B cell (primary cell): ENCODE measurements at places on chromosomes 6 and 20. TPM values are rescaled to one million over a fixed set of nuclear protein-coding genes. Genes with fewer than 3 reads are reported as not detected.
A peak's percentile ranks its signal among the peaks of the same experiment; 100 is the strongest.

DNA sequence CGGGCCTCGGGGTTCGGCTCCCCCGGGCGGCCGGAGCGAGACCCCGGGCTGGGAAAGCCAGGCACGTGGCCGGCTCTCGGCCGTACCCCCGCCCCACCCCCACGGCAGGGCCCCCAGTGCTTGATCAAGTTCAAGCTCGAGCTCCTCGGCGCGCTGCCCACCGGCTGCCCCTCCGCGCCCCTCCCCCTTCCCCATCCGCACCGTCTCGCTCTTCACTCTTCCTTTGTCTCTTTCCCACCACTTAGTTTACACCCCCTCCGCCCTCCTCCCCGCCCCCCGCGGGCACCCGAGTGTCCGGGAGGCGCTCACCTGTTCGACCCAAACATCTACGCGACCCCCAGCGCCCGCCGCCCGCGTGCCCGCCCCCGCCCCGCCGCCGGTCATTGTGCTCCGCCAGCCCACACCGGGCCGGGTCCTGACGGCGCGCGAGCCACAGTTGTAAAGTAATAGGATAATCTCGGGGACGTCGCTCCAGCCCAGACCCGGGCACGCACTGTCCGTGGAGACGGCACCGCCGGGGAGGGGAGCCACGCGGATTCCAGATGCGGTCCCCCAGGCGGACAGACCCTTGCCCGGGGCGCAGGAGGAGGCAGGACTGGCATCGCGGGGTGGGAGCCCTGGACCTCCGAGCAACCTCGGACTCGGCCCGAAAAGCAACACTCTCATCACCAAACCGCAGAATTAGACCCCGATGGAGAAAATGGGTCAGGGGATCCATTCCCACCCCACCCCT, 100.7 kb downstream of the NOL4L start:
- peak overlapping the region; percentile 69 for H3K4me3 ChIP-seq
- H3K36me3 ChIP-seq, result no peaks in the 10 kb centered on the region
- peak; percentile 41 for DNase-seq

GRCh38 chr6:38163186-38164130, 343.9 kb downstream of the ZFAND3 start:
- H3K4me3 ChIP-seq, result no peak overlapping the region
- H3K4me1 ChIP-seq, result no peaks in the 10 kb centered on the region
- DNase-seq, result no peak
- no peaks in the 10 kb centered on the region for H3K36me3 ChIP-seq
- H3K27me3 ChIP-seq, result no peaks in the 10 kb centered on the region

DNA sequence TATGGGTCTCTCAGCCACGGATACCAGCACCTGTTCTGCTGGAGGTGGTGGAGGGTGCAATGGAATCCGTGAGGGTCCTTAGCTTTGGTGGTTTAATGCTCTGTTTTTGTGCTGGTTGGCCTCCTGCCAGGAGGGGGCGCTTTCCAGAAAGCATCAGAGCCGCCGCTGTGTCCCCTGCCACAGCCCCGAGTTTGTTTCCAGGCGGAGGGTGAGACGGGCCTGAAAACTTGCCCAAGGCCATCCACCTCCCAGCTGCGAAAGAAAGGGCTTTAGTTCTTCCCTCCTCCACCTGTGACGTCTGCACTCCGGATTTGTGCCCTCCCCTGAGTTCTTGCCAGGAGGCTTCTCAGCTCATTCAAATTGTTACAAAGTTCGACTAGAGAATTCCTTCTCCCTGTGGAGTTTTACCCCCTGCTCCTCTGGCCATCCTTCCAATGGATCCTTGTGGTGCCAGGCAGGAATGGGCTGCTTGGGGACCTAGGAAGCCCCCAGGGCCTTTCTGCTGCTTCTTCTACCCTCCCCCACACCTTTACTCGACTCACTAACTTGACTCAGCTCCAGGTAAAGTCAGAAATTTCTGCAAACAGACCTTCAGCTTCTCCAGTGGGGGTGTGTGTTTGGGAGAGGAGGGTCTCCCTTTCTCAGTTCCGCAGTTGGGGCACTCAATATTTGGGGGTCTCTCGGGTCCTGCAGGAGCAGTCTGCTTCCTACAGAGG, 873.7 kb downstream of the KIF16B start:
- H3K4me1 ChIP-seq, result no peaks in the 10 kb centered on the region
- H3K27ac ChIP-seq, result no peak overlapping the region
- DNase-seq, result no peak
- no peaks in the 10 kb centered on the region for H3K27me3 ChIP-seq

GRCh38 chr6:56760842-56761241, 118.2 kb upstream of the DST start:
- no peaks in the 10 kb centered on the region for H3K4me1 ChIP-seq
- no peaks in the 10 kb centered on the region for H3K27me3 ChIP-seq
- no peak overlapping the region for H3K27ac ChIP-seq
- H3K36me3 ChIP-seq, result no peaks in the 10 kb centered on the region

DNA sequence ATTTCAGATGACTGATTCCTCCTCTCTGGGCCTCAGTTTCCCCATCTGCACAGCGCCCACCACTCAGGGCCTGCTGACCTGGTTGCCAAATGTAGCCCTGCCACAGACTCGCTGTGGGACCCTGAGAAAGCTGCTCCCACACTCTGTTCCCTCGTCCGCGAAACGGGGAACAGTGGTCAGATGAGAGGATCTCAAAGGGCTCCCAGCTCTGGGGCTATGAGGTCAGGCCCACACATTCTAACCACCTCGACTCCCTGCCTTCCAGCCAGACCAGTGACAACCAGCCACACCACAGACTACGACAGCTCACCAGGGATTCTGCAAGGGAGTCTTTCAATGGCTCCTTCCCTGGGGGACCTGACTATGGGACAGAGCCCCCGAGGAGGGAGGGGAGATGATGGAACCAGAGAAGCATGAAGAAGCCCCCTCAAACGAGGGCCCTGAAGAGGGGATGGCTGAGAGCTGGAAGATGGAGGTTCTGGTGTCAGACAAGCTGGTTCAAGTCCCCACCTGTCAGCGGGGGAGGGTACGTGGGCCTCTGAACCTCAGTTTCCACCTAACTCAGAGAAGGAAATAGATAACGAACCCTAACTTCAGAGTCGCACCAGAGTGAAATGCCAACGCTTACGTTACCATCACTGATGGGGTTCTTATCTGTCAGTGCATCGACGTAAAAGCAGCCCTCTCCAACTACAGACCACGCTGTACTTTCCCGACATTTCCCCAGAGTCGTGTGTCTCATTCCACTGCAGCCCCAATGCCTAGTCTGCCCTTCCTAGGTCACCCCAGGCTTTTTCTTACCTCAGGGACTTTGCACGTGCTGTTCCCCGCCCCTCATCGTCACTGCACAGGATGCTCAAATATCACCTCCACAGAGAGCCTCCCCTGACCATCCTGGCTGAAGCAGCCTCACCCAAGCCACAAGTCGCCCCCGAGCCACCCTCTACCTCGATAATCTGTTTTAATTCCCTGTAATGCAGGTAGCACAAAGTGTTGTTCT, 60.5 kb downstream of the PREX1 start:
- no peak overlapping the region for H3K4me3 ChIP-seq
- DNase-seq, result no peak
- H3K27ac ChIP-seq, result no peak overlapping the region
- H3K4me1 ChIP-seq, result peaks cover 67% of the 10 kb centered on the region

DNA sequence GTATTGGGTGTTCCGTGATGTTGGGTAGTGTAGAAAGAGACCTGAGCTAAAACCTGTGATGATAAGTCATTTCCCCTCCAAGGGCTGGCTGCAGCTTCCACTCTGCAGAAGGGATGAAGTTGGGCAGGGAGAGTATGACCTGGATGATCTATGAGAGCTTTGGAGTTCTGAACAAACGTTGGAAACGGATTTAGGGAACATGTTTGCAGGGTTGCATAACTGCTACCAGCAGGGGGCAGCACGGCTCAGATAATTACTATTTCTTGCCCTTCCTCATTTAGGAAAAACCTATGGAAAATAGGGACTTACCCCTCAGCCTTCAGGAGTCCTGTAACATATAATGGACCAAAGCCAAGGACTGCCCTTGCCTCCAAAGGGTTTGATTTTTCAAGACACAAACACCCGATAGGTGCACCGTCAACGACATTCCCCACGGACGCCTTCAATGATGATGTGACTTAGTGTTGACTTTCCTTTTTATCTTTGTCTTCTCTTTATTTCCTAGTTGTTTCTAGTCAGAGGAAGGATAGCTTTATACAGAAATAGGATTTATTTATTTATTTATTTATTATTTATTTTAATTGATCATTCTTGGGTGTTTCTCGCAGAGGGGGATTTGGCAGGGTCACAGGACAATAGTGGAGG, 164.9 kb upstream of the SASH1 start:
- no peaks in the 10 kb centered on the region for H3K4me1 ChIP-seq
- H3K27ac ChIP-seq, result no peak overlapping the region

DNA sequence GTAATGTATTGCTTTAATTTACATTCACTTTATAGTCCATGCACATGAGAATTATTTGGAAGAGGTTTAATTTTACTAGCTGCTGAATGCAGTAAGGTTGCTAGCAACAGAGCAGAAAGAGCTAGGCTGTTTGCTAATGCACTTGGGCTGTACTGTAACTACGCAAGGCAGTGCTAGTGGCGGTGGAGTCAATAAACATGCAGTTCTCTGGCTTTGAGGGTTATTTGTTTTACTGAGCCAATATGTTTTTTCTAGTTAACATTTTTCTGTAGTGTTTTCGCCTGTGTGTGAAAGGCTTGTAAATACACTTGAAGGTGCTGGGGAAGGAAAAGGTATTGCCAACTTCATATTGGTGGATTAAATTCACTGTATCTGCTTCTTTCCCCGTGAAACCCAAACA, 112.8 kb downstream of the BTBD3 start:
- DNase-seq, result no peak
- H3K27ac ChIP-seq, result no peak overlapping the region
- no peaks in the 10 kb centered on the region for H3K27me3 ChIP-seq
- H3K36me3 ChIP-seq, result no peaks in the 10 kb centered on the region

GRCh38 chr20:25087186-25087929, 5.4 kb upstream of the VSX1 start:
- H3K27me3 ChIP-seq, result peaks cover 8% of the 10 kb centered on the region
- no peak overlapping the region for H3K27ac ChIP-seq
- no peak overlapping the region for H3K4me3 ChIP-seq
- no peak for DNase-seq
- H3K4me1 ChIP-seq, result peaks cover 18% of the 10 kb centered on the region

DNA sequence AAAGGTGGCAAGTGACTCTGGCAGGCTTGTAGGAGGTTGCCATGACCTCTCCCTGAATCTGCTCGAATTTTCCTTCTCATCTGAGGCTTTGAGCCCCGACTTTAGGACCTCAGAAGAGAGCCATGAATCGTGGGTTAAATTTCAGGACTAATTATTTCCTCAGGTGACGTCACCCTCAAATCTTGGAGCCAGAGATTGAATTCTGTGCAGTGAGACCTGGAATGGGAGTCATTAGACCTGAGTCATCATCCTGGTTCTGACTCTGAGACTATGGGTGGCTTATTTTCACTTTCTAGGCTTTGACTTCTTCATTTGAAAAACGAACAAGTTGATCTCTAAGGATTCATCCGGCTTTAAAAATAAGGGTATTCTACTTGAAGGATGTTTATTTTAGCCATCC, 48.5 kb upstream of the PDYN start:
- H3K4me1 ChIP-seq, result no peaks in the 10 kb centered on the region
- DNase-seq, result no peak
- H3K27me3 ChIP-seq, result peaks cover 2% of the 10 kb centered on the region
- H3K4me3 ChIP-seq, result no peak overlapping the region

- no peak overlapping the region for H3K4me3 ChIP-seq
- peaks cover 1% of the 10 kb centered on the region for H3K4me1 ChIP-seq
- DNase-seq, result no peak
- H3K36me3 ChIP-seq, result no peaks in the 10 kb centered on the region
- H3K27ac ChIP-seq, result no peak overlapping the region
- H3K27me3 ChIP-seq, result no peaks in the 10 kb centered on the region
These were observed 89.0 kb downstream of the TNFAIP3 start for GRCh38 chr6:137956098-137956488.

- no peak overlapping the region for H3K27ac ChIP-seq
- H3K36me3 ChIP-seq, result no peaks in the 10 kb centered on the region
- no peak overlapping the region for H3K4me3 ChIP-seq
- no peak for DNase-seq
These were observed 22.1 kb upstream of the TRDN start for GRCh38 chr6:123658848-123659247.

DNA sequence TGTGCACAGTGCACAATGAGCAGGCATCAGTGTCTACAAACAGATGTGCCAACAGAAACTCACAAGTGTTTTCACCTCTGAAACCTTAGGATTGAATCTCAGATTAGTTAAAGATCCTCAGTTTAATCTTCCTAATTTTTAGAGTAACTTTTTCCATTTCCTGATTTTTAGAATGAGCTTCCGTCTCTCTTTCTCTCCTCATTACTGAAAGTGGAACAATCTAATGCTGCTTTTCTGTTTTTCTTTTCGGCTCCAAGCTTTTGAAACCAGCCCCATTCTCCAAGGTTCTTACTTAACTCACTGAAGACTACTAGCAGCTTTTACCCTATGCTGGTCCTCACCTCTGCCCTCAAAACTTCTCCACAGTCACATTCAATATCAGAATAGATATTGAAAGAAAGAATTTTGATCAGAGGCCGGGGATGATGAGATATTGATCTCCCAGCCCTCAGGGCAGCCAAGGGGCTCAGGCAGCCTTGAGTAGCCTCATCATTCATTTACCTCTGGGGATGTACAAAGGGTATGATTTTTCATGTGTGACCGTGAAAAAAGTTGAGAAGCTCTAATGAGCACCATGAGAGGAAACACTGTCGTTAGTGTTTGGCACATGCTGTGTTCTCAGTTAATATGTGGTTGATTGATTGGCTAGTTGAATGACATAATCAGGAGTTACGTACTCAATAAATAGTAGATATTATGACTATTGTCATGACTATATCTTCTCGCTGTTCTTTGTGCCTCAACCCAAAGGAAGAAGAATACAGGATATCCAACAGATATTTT, 11.9 kb upstream of the STK38 start:
- H3K4me1 ChIP-seq, result peaks cover 6% of the 10 kb centered on the region
- DNase-seq, result peak; percentile 18
- H3K27ac ChIP-seq, result peak overlapping the region; percentile 33
- H3K27me3 ChIP-seq, result no peaks in the 10 kb centered on the region

GRCh38 chr6:57283911-57284455, 33.4 kb upstream of the PRIM2 start:
- H3K4me3 ChIP-seq, result no peak overlapping the region
- no peaks in the 10 kb centered on the region for H3K4me1 ChIP-seq
- peaks cover 2% of the 10 kb centered on the region for H3K27me3 ChIP-seq
- no peak for DNase-seq
- no peak overlapping the region for H3K27ac ChIP-seq

GRCh38 chr20:36092398-36093024, 62.0 kb upstream of the EPB41L1 start:
- DNase-seq, result peak; percentile 37
- H3K4me3 ChIP-seq, result no peak overlapping the region
- H3K36me3 ChIP-seq, result no peaks in the 10 kb centered on the region
- H3K4me1 ChIP-seq, result peaks cover 28% of the 10 kb centered on the region

GRCh38 chr20:2822073-2822472, 5.9 kb downstream of the TMEM239 start:
- DNase-seq, result no peak
- peaks cover 6% of the 10 kb centered on the region for H3K4me1 ChIP-seq
- no peak overlapping the region for H3K4me3 ChIP-seq
- H3K36me3 ChIP-seq, result no peaks in the 10 kb centered on the region
- H3K27me3 ChIP-seq, result peaks cover 35% of the 10 kb centered on the region
- H3K27ac ChIP-seq, result no peak overlapping the region

GRCh38 chr20:54227751-54228150, 19.9 kb downstream of the PFDN4 start:
- H3K4me1 ChIP-seq, result no peaks in the 10 kb centered on the region
- no peak overlapping the region for H3K4me3 ChIP-seq
- no peak overlapping the region for H3K27ac ChIP-seq
- no peak for DNase-seq

ALDH8A1 gene
- total RNA-seq, result 0.49 and 1.6 TPM in 2 replicates

PXDC1 gene
- 17.1 and 18.9 TPM in 2 replicates for total RNA-seq

AKAP7 gene
- 8.3 and 10.8 TPM in 2 replicates for total RNA-seq

OR12D3 gene
- not detected in 2 replicates for total RNA-seq

RFX6 gene
- total RNA-seq, result not detected in 2 replicates

TREM1 gene
- total RNA-seq, result 0.39 TPM in 1 of 2 replicates, not detected in the other

MEI4 gene
- not detected in 2 replicates for total RNA-seq

CDYL gene
- 61.0 and 63.0 TPM in 2 replicates for total RNA-seq

THEMIS gene
- total RNA-seq, result 0.30 TPM in 1 of 2 replicates, not detected in the other
